ENCODE measurements at places on chromosomes 2 and 18. TPM values are rescaled to one million over a fixed set of nuclear protein-coding genes. Genes with fewer than 3 reads are reported as not detected.

DNA sequence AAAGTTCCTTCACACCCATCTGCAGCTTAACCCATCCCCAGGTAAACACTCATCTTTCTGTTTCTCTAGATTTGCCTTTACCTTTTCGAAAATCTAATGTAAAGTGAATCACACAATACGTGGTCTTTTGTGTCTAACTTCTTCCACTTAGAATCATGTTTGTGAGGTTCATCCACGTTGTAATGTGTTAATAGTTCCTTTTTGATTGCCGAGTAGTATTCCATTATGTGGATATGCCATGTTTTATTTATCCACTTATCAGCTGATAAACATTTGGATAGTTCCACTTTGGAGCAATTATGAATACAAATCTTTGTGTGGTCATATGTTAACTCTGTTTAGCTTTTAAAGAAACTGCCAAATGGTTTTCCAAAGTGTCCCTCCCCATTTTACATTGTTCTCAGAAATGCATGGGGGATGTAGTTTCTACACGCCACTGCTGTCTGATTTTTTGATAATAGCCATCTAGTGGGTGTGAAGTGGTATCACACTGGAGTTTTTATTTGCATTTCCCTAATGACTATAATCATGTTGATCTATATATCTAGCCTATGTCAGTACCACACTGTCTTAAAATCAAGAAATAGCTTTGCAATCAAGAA, 22.3 kb downstream of the PECR start:
- DNase-seq, result no peak

GRCh38 chr2:172372436-172372835, 55.0 kb upstream of the ITGA6 start:
- DNase-seq, result no peak

DNA sequence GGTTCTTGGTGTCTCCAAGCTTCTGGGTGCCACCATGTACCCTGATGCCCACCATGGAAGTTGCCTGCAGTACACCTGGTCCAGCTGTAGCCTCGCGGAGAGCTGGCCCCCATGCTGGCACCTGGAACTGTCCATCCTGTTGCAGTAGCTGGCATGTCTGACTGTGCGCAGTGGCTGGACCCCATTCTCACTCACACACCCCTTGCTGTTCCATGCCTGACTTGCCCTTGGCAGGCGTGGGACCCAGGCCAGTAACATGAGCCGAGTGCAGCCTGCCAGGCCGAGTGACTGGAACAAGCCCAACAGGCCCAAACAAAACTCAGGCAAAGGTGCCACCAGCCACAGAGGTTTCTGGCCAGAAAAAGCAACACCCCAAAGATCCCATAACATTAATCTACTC, 73.8 kb downstream of the NEURL3 start:
- DNase-seq, result no peak

DNA sequence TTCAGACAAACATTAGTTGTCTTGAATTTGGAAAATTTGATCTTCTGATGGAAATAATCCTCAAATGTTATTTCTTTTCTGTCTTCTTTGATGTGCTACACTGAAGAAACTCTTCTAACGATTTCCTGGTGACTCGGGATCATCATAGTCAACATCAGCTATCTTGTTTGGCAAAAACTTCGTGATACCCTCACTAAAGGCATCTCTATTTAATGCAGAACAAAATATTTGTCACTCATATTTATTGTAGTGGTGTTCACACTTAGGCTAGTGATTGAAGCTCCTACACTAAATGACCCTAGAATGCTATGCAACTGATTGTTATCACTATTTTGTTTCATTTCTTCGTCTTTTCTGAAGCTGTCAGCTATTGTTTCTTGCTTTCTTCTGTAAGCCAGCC, 334.7 kb upstream of the ZEB2 start:
- DNase-seq, result no peak

DNA sequence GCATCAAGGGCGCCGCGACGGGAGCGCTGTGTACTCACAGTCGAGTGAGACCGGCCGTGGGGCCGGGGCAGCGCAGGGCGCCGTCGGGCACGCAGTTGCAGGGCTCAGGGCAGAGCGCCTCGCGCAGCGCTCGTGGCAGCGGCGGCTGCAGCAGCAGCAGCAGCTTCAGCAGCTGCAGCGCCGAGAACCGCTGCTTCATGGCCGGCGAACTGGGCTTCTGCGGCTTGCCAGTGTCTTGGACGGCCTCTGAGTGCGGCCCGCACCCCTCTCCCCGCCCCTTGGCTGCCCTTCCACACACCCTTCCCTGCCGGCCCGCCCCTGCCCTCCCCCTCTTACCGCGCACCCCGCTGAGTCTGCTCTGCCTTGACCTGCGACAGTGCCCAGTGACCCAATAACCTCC, at the start of gene LHCGR:
TSS of gene LHCGR (minus strand) at position 252 of the 400 bp plus-strand sequence. CDS start at position 199, 53 bp downstream.
- DNase-seq, result no peak

GRCh38 chr2:29597035-29597434, 324.4 kb downstream of the ALK start:
- no peak for DNase-seq

DNA sequence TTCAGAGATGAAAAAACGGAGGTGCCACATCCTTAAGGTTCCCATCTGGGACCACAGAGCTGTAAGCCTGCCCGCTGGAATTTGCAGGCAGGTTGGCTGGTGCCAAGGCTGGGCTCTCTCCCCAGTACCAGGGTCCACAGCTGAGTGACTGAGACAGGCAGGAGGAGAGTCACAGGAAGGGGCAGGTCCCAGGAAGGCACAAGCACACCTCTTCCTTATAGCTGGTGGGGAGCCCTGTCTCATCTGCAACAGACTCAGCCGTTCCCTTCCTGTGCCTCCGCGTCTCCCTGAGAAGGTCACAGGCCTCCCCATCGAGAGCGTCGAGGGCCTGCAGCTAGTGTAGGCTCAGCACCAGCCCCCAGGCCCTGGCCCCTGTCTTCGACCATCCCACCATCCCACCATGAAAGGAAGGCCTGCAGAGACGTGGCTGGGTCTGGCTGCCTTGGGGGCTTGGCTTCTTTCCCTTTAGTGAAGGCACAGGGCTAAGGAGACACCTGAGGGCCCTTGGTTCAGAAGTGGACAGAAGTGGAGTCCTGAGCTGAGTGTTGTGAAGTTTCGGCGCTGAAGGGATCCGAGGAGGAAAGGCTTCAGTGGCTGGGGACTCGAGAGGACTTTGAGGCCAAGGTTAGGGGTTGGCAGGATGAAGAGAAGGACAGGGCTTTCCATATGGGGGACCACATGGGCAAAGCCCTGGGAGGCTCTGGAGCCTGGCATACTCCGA, 26.8 kb downstream of the GLI2 start:
- DNase-seq, result no peak

DNA sequence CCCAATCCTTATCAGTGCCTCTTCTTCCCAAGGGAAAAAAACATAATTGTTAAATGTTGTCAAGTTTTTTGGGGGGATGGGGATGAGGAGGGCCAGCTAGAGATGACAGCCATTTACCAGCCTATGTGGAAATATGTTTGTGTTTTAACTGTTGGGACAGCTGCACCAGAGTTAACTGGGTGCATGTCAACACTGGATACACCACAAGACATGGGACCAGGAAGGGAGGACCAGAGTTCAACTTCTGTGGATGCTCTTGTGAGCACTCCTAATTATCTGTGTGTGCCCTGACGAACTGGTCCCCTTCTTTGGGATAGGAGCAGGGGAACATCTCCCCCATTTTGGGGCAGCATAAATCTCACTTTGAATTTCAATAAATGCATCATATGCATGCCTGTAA, 66.1 kb upstream of the FZD5 start:
- no peak for DNase-seq

GRCh38 chr2:14826518-14826917, 194.0 kb downstream of the LRATD1 start:
- DNase-seq, result no peak

DNA sequence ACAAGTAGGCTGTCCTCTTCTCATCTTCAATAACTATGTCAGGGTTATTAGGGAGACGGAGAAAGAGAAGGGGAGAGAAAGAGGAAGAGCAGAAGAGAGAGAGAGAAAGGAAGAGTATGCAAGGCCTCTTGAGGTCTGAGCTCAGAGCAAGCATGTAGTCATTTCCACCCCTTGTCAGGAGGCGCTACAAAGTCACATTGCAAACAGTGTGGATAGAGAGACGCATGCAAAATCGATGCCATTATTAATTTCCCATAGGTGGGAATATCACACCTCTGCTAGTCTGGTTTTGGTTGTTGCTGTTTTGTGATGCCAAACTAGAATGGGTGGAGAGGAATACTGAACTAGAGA, 24.2 kb upstream of the SERPINE2 start:
- DNase-seq, result no peak

DNA sequence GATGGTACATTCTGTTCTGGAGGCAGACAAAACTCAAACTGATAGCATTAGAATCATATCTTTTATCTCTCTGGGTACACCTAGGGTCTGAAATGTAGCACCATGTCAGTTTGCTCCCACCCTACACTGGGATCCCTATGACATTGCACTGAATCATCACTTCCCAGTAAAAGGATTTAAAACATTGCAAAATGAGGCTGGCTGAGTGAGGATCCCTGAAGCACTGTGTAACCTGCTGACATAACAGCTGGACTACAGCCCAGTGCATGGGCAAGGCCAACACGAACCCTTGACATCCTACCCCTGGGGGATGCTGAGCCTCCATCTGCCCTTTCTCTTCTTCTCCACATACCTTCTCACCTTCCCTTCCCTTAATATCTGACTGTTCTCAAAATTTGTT, 253.2 kb downstream of the TTC32 start:
- no peak for DNase-seq

- no peak for DNase-seq
These were observed 22.7 kb downstream of the ANKRD29 start for GRCh38 chr18:23640052-23640451.

DNA sequence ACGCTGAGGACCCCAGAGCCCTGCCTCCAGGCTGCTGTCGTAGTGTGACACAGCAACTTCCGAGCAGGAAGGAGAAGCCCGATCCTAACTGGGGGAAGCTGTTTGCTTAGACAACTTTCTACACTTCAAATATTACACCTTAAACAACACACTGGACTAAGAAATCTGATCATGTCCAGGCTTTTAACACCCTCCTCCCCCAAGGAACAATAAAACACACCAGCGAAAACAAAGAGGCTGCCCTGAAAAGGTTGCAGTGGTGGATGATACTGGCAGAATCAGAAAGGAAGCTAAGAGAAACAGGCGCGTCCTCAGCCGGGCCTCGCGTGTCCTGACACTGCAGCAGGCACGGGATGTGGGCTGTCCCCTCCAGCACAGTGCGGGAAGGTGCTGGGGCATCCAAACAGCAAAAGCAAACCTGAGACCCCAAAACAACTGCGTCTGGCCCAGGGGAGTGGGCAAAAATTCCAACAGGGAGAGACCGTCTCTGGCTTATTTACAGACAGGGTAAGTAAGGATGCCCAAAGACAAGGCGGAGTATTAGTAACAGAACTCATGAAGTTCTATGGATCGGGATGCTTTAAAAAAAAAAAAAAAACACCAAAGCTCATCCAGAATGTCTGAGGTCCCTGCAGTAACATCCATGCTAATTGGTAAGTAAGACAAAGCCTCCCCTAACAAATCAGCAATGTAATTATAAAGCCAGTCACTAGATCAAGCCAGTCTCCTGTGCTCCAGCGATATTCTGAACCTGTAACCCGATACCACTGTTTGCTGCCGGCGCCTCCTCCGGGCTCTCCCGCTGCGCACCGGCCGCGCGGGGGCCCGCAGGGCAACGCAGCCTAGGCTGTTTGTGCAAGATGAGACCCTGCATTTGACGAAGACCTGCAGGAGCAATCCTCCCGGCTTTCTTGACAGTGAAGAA, 9.0 kb downstream of the SERTAD2 start:
- DNase-seq, result peak; percentile 80

- DNase-seq, result peak; percentile 33
These were observed 246.1 kb downstream of the EXOC6B start for GRCh38 chr2:72579591-72580180.

GRCh38 chr2:100624536-100624935, 61.7 kb downstream of the PDCL3 start:
- no peak for DNase-seq

GRCh38 chr2:20050104-20050645, 1.3 kb downstream of the LAPTM4A start:
- DNase-seq, result no peak

- no peak for DNase-seq
These were observed 99.1 kb downstream of the ALPK2 start for GRCh38 chr18:58529714-58530354.

- DNase-seq, result no peak
These were observed 105.7 kb upstream of the KCTD1 start for GRCh38 chr18:26653943-26654615.

DNA sequence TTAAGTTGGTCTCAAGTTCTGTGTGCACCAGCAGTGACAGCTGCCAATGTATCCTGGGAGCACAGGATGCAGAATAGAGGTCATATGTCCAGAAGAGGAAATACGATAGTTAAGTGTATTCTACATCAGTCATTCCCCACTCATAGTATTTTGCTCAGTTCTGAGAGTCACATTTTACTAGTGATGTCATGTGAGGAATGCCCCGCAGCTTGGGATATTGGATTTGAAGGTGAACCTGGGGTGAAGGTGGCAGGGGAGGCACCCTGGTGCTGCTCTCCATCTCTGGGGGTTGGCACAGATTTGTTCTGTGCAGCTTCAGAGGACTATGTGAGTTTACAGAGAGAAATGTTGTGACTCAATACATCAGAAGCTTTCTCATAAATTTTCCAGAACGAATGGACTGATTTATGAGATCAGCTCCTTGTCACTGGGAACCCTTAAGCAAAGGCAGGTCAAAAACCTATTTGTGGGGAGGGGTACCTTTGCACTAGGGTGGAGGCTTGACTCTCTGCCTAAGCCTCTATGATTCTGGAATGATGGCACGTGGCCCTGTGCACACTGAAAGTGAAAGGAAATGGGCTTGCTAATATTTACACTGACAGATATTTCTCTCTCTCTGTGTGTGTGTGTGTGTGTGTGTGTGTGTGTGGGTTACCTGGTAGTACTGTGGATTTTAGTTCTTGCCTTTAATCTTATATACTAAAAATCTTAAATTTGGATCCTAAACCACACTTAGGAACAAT, 95.9 kb downstream of the NEB start:
- DNase-seq, result no peak

The RESP18 gene
- not detected for polyA plus RNA-seq

The MALL gene
- 15.9 TPM for polyA plus RNA-seq

The REG1A gene
- polyA plus RNA-seq, result not detected

The TRABD2A gene
- 0.67 TPM for polyA plus RNA-seq

The REG3G gene
- not detected for polyA plus RNA-seq

The C1QL2 gene
- polyA plus RNA-seq, result not detected

The KIF5C gene
- 2.9 TPM for polyA plus RNA-seq

Data from left renal pelvis (tissue), 4 donors.